Activated CD4-positive, alpha-beta memory T cell treated with anti-CD3 and anti-CD28 coated beads for 36 hours (primary cell): ENCODE measurements at places on chromosomes 12 and 14.

DNA sequence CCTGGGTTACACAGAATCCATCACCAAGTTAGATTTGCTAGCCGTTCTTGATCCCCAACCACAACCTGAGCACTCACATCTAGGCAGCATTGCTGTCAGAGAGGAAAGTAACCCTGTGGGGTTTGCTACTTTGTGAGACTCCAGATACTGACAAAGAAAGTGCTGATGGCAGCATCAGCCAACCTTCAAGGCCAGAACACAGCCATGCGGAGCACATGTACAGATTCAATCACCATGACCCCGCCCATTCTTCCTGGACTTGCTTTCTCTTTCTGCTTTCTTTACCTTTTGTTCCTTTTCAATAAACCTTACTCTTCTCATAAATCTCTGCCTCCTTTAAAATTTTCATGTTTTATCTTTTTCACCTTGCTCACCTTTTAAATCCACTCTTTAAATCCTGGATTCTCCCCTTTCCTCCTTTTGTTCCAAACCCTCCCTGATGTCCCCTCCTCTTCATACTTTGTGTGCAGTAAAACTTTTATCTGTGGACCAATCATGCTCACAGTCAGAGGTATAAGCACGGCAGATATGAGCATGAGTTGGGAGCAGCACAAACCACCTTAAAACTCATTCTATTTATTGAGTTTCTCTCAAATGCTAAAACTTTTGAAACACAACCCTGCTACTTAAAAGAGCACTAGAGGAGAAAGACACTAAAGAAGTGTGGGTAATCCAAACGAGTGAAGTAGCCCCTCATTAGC, 21.9 kb upstream of the CERS5 start:
- DNase-seq, result peak; percentile 71

DNA sequence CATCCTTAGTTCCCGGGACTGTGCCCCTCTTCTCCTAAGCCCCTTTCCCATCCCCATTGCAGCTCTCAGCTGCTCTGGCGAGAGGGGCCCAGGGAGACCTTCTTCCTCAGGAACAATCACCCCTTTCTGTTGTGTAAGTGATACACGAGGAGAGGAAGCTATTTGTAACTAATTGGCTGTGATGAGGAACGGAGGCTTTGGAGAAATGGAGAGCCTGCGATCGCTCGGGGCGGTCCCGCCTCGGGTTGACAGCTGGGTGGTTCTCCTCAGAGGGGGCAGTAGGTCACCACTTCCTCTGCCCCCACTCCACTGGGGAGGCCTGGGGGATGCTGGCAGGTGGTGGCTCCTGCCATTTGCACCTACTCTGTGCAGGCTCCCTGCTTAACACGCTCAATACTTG, 6.6 kb upstream of the PGF start:
- no peak for DNase-seq

GRCh38 chr14:69299286-69300035, 39.5 kb downstream of the GALNT16 start:
- DNase-seq, result peak; percentile 14

DNA sequence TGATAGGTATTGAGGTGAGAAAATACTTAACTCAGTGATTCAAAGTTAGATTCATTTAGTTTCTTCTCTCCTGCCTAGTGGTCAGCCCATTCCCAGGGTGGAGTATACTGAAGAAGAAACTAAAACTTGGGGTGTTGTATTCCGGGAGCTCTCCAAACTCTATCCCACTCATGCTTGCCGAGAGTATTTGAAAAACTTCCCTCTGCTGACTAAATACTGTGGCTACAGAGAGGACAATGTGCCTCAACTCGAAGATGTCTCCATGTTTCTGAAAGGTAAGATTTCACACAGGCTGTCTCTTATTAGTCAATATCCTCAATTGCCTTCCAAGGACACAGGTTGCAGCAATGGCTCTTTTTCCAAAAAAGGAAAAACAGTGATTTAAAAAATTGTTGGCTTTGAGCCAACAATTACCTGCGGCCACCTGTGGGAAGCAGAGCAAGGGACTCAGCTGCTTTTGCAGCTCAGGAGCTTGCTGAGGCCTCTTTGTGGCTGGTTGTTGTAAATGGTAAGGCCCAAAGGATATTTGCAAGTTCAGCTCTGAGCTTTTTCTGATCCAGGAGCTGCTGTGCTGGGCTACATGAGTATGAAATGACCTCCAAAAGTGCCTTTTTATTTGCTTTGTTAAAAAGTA, 33.9 kb downstream of the TPH2 start:
- DNase-seq, result no peak

GRCh38 chr14:66979101-66979974, 209.9 kb upstream of the GARIN2 start:
- DNase-seq, result peak; percentile 13

GRCh38 chr14:75238756-75239455, 39.7 kb upstream of the FOS start:
- DNase-seq, result no peak

GRCh38 chr14:104879201-104879982, 14.3 kb downstream of the CEP170B start:
- no peak for DNase-seq

GRCh38 chr14:90663680-90664079, 152.6 kb downstream of the TTC7B start:
- no peak for DNase-seq

GRCh38 chr12:98741556-98742265, 96.6 kb downstream of the APAF1 start:
- peak; percentile 80 for DNase-seq

DNA sequence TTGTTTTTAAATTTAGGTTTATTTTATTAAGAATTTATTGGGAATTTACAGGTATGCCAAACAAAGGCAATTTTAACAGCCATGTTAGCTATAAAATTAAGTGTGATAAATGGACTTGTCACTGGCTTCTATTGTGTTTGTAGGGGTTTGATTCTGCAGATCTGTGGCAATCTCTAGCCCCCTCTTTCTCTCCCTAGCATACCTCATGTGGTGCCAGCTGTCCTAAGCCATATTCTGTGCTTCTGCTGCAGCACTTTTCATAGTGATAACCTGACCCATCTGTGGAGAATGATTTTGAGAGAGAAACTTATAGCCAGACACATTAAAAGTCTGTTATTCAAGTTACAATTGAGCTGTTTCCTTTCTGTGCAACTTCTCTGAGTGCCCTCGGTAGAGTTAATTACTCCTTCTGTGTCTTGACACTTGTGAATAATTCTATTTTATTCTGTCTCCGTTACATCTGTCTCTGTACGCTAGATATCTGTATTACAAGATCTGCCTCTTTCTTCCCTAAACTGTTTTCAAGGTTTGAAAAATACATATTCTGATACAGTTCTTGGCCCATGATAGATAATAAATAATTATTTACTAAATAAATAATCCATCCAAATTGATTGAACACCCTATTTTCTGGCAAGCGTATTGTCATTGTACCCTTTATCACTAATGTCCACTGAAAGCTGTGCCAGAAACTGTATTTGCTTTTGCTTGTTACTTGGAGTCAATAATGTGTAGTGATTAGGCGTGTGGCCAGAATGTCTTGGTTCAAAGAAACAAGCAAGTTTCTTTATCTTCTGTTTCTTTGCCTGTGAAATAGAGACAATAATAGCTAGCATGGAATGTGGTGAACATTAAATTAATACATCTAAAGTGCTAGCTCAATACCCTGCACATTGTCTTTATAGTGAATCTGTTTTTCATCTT, 40.0 kb downstream of the FRS2 start:
- DNase-seq, result no peak

- no peak for DNase-seq
Observed at GRCh38 chr14:21038441-21039422, 3.4 kb upstream of the RNASE7 start.

- DNase-seq, result no peak
Observed at GRCh38 chr12:47757840-47758583, 668 bp downstream of the RAPGEF3 start.

GRCh38 chr12:100359822-100360221, 2.9 kb downstream of the SLC17A8 start:
- no peak for DNase-seq

DNA sequence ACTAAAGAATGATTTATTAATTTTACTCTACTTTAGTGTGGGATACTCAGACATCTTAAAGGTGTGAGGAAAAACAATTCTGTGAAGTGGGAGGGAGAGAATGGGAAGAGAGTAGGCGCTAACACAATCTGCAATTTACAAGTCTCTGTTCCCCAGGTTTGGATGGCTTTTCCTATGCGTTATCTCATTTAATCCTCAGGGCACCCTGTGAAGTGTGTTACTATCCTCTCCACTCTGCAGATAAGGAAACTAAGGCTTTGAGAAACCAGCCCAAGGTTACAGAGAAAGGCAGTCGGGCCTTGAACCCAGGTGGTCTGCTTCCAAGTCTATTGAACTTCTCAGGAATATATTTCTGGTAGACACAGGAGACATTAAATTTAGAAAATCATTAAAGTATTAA, 36.2 kb upstream of the TUBA1C start:
- DNase-seq, result no peak

DNA sequence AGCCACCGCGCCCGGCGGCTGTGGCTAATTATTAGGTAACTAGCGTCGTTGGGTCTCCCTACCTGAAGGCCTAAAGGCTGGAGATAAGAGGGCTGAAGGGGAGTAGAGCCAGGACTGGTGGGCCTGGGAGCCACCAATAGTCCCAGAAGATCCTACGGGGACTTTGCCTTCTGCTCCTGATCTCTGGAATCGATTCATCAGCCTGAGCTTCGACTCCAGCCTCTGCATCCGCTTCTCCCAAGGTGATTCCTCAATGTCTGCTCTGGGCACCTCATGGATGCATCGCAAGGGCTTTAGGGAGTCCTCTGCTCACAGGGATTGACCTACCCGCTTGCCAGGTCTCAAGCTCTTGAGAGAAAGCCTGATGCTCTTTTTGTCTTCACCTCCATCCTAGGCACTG, 14.7 kb upstream of the KDM2B start:
- no peak for DNase-seq

DNA sequence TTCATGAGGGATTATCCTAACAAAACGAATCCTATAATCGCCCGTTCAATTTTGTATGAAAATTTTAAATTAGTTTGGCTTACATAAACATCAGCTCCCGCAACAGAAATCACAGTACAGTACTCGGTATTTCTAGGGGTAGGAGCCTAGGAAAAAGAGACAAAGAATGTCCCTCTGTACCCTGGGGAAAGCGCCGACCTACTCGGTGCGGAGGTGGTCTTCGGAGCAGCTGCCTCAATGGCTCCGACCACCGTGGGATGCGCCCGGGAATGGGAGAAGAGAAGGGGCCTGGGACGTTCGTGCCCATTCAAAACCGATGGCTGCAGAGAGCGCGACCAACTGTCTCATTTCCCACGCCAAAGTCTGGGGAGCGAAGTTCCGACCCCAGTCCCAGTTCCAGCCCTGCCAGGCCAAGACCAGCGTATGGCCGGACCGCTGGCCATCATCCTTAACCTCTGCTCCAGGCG, 618 bp downstream of the GNPNAT1 start:
- DNase-seq, result no peak

DNA sequence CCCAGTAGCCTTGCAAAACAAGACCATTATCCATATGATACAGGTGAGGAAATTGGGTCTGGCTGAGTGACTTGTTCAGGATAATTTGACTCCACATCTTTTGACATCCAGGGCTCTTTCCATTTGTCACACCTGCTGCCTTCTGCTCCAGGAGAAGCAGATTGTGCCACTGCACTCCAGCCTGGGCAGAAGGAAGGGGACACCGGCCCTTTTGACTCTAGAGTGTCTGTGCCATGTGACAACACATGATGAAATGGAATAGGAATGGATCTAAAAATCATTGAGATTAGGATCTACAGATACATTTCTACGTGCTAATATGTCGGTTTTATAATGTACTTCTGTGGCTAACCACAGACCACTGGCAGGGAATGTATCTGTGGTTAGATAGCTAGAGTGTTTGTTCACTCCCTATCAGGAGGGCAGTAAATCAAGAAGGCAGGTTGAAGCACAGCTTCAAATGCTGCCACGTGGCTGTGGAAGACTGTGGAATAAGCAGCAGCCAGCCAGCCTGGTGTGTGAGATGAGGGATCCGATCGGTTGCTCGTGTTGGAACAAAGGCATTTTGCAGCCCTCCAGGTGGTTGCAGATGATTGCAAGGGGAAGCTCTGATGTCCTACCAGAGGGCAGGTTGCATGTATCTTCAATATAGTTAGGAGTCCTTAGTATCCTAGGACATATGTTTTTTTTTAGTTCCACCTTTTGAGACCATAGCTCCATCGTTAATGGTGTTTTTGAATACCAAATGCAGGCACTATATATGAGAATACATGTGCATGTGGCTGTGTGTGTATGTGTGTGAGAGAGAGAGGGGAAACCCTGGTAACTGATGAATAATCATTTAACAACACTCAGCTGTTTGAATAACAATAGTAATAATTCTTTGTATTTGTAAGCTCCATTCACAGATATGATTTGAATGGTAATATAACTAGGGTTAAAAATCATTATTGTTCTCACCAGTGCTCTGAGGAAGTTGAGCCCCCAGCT, 28.6 kb downstream of the EML1 start:
- no peak for DNase-seq

- peak; percentile 11 for DNase-seq
Observed at GRCh38 chr12:82527165-82527780, 159.4 kb upstream of the TMTC2 start.

DNA sequence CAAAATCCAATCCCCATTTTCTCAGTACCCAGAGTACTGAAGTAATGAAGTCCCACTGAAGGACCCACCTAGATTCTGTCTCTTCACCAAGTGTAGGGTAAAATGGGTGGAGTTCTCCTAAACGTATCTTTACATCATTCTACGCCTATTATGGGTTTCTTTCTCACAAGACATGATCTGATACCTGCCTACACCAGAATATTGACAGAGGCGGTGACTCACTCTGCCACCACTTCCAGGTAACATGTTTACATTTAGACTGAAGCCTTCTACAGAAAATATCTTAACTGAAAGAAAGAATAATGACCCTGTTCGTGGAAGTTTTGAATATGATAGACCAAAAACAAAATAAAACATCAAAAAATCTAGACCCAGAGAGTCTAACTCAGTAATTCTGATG, 89.8 kb downstream of the BTG1 start:
- DNase-seq, result peak; percentile 80

DNA sequence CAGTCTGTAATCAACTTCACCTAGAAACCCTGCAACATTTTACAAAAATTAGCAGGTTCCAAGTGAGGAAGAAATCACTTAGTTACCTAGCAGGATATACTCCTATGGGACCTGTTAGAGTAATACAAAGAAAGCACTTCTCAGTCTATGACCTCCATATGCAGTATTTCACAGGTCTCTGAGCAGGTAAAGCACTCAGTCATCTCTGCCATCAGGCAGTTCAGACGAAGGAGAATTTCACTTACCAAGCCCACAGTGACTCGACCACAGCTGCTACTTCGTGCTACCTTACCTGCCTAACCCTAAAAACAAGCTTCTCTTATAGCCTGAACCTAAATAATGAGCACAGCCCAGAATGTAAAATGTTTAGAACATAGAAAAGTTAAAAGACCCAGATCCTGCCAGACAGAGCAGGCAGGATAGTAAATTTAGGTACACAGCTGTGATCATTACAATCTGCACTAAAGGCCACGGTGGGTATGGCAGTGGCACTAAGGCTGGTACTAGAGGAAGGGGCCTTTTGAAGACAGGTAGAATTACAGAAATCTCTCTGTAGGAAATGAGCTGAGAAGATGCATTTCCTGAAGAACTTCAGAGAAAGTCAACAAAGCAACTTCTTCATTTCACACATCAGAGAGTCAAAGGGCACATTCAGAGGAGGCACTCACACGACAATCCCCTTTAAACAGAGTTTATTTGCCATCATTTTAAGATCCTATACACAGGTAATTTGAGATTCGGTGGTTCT, 35.7 kb downstream of the DCAF5 start:
- DNase-seq, result no peak
